ENCODE measurements at places on chromosomes 2 and 18.

DNA sequence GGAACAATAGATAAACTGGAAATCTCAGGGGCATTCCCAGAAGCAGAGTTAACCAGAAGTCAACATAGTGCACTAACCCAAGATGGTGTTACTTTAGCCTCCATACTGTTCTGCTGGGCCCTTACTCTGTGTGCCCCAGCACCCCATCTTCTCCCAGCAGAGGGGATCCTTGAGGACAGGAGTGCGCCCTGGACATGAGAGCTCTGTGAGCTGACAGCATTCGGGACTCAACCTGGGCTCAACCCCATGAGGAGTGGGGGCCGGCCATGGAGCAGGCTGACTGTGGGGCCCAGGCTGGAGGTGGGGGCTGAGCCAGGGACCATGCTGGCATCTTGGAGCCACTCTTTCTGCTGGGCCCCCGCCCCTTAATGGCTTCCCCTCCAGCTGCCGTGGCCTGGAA is 156.3 kb upstream of the HS6ST1 start:
- no peak for DNase-seq

DNA sequence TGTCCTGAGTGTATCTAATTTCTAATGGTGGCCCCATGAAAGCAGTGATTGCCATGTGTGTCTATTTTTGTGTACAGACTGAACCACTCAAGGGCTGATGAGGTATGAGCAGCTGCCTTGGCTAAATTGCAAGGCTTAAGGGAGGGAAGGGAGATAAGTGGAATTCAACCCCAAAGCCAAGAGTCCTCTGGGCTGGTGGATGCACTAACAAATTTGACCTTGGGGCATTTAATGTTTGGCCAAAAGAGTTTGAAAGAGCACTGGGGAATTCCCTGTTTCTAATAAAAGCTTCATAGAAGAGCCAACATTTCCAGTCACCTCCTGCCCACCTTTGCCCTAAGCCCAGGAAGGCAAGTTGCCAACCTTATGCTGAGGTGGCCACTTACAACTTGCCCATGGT is 172.1 kb downstream of the SETBP1 start:
- no peak for DNase-seq

DNA sequence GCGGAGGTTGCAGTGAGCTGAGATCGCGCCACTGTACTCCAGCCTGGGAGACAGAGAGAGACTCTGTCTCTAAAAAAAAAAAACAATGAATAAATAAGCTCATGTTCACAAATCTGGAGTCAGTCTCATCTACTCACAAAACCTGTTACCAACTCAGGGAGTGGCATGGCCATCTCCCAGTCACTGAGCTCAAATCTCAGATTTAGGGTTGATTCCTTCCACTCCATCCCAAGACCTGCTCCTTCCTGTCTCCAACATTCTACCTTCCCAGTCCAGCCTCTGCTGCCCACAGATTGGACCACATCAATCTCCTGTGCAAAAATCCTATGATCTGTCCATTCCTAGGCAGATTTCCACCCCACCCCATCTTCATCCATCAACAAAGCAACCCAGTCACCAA is 1.6 kb downstream of the STAT1 start:
- DNase-seq, result no peak

GRCh38 chr2:161245261-161245553 is 63.0 kb upstream of the PSMD14 start:
- no peak for DNase-seq

GRCh38 chr2:179857236-179857635 is 4.2 kb downstream of the ZNF385B start:
- DNase-seq, result no peak

DNA sequence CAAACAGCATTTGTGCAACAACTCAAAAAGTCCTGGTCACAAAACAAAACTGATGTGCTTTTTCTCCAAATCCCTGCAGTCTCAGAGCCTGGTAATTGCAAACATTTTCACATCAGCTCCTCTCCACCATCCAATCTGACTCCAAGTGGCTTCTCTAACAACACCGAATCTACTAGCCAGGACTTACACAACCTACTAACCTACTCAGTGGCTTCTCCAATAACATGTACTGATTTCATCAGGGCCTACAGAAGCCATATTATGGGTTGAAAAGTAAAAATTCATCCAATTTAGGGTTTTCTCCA is 104.3 kb downstream of the COLEC12 start:
- DNase-seq, result no peak

GRCh38 chr2:24456599-24457556 is 34.2 kb upstream of the NCOA1 start:
- no peak for DNase-seq

DNA sequence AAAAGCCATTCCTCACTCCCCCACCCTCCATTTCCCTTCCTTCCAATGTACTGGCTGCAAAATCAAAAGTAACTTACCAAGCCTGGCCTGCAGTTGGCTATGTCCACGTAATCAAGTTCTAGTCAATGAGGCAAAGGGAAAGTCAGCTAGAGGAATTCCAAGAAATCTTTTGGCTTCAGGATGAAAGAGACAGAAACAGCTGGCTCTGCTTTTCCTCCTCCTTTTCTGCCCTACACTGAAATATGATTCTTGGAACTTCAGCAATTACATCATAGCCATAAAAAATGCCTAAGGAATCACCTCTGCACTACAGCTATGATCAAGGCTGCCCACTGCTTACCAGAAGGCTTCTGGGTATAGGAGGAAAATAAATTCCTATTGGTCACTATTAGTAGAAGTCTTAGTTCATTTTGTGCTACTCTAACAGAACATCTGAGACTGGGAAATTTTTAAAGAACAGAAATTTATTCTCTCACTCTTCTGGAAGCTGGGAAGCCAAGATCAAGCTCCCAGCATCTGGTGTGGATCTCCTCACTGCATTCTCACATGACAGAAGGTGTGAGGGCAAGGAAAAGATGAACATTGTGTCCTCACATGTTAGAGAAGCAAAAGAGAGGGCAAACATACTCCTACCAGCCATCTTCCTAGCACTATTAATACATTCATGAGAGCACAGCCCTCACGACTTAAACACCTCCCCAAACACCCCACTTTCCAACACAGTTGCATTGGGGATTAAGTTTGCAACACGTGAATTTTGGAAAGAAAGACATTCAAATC is 219.9 kb downstream of the TMX3 start:
- no peak for DNase-seq

GRCh38 chr2:189569295-189569910 is 11.2 kb downstream of the SLC40A1 start:
- DNase-seq, result no peak

GRCh38 chr2:66962716-66963115 is 434.4 kb upstream of the ETAA1 start:
- DNase-seq, result no peak

GRCh38 chr2:101854877-101855276 is 136.9 kb upstream of the IL1R2 start:
- no peak for DNase-seq

DNA sequence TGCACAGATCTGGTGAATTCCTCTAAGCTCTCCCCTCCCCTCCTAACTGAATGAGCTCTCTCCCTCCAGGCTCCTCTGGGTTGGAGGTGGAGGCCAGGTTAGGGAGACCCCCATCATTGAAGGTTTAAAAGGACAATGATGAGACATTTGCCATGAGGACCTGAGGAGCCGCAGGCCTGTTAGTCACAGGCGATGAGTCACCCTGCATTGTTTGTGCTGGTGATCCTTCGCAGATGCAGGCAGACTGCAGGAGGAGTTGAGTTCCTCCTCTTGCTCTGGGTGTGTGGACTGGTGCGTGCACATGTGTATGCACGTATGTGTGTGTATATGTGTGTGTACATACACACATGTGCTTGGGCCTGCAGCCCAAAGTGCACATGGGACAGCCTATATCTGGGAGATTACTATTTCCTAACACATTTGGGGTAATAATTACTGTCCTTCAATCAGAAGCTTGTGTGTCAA is 42.0 kb downstream of the MCFD2 start:
- no peak for DNase-seq

GRCh38 chr2:18267501-18267900 is 293.0 kb downstream of the RDH14 start:
- DNase-seq, result no peak

GRCh38 chr2:133157141-133157540 is 411.1 kb downstream of the NCKAP5 start:
- DNase-seq, result no peak

GRCh38 chr2:100142393-100142792 is at the start of gene AFF3:
TSS of gene AFF3 (minus strand) at chr2:100142590. CDS start at chr2:100104454, 38,136 bp downstream.
- no peak for DNase-seq

DNA sequence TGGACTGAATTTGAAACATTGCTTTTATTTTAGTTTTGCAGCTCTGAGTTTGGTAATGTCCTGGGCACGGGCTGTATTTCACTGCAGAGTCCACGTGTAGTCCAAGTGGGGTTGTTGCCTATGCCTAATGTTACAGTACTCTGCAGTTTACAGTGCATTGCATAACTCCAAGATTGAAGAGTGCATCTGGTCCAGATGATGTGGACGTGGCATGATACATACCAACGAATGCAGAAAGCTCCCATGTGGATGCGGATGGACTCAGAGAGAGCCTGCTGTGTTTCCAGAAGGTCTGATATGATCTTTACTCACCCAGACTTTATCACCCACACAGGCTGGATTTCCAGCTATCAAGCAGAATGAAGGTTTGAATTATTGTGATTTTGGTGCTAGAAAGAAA is 44.4 kb upstream of the CCDC68 start:
- DNase-seq, result no peak

DNA sequence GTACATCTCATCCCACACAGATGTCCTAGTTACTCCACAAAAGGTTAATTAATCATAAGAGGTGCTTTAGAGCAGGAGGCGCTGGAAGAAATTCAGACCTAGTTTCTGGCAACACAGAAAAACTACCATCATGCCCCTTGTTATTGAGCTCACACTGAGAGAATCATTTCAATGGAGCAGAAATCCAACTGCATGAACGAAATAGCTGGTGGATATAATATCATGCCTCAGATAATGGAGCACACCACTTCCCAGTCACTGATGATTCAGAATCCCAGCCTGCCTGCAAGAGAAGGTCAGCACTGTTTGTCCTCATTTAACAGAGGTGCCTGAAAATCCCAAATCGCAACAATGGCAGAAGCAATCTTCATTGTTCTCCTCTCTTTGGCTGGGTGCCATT is 125.8 kb upstream of the CREB1 start:
- no peak for DNase-seq

GRCh38 chr18:76487782-76488181 is 7.3 kb downstream of the ZNF516 start:
- DNase-seq, result no peak

DNA sequence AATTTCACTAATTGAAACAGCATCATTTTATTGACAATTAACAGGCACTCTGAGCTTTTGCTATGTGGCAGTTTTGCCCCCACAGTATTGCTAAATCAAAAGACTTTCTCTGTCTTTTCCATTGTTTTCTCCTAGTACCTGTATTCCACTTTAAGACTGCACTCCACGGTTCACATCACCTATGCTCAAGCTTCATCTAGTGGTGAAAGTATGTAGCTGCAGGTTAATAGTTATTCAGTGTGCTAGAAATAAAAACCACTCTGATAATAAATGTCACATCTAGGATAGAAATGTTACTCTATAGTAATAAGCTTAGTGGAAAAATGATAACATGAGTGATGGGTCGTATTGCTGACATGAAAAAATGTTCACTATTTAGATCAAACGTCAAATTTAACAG is 24.6 kb downstream of the ARL6IP6 start:
- DNase-seq, result no peak

DNA sequence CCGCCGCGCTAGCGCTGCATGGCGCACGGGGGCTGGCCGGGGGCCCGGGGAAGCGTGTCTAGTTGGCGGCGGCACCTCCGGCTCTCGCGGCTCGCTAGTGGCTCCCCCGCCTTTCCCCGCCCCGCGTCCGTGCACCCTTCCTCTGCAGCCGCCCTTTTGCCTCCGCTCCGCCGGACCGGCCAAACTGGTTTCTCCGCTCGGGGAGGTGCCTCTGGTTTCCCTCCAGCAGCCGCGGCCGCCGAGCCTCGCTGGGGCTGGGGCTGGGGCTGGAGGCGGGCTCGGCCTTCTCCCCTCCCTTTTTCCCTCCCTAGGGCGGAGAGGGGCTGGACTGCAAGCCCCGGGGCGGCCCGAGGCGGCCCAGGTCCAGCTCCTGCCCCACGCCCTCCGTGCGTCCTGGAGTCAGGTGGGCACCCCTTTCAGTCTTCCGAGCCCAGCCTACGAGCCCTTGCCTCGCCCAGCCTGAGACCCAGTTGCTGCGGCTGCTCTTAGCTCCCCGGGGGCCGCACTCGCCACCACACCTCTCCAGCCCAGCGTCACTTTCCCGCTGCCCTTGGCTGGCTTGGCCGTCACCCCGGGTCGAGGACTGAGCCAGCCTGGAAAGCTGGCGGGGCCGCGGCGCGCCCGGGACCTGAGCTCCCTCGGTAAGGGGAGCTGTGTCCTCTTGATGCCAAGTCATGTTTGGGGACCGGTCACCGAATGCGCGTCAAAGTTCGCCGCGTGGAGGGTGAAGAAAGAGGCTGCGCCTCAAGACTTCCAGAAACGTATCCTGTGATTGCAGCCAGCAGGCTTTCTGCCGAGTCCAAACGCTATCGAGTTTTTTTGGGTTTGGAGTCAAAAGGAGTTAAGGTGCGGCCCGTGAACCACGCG is at the start of gene ATP8B1:
ATP8B1 (minus strand) TSS at position 213 of the 867 bp plus-strand sequence. CDS start 71,508 bp downstream, outside the sequence.
- DNase-seq, result no peak

GRCh38 chr2:236672606-236673005 is 103.0 kb downstream of the ACKR3 start:
- no peak for DNase-seq

- no peak for DNase-seq
These were observed 118.6 kb downstream of the MBP start for GRCh38 chr18:77013811-77014521.

GRCh38 chr2:122739732-122740593 is 984.5 kb downstream of the TSN start:
- no peak for DNase-seq

- DNase-seq, result no peak
These were observed 43.5 kb upstream of the NXPH2 start for GRCh38 chr2:138823666-138824065.

- no peak for DNase-seq
These were observed 18.4 kb upstream of the SELENOI start for GRCh38 chr2:26327291-26328272.
